ENCODE measurements at places on chromosomes 4 and X.

GRCh38 chr4:56630876-56631666, 50.0 kb downstream of the HOPX start:
- DNase-seq, result no peak

- no peak for DNase-seq
Observed at GRCh38 chr4:1754336-1754735, 33.0 kb downstream of the TACC3 start.

DNA sequence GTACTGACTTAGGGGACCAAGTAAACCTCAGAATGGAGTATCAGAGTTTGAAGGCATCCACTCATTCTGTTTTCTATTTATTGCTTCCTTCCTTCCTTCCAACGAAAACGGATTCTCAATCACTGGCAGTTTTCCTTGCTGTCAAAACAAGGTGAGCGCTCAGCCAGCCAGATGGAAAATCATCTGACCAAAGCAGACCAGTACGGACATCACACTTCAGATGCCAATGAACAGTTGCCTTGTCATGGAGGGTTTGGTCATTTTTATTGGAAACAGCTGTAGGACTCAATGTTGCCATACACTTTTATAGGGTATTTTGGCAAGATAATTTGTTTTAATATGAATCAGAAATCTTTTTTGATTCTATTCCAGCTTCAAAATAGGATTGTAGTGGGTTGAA, 16.6 kb downstream of the GEMIN8 start:
- no peak for DNase-seq

GRCh38 chr4:66357316-66357715, 687.0 kb upstream of the EPHA5 start:
- DNase-seq, result no peak

GRCh38 chr4:4868040-4868757, 8.7 kb downstream of the MSX1 start:
- no peak for DNase-seq

GRCh38 chr4:74258963-74259362, 49.3 kb upstream of the EPGN start:
- DNase-seq, result no peak

- DNase-seq, result no peak
Observed at GRCh38 chr4:75065909-75066308, 133.0 kb downstream of the PARM1 start.

- no peak for DNase-seq
Observed at GRCh38 chrX:56233100-56233499, 944 bp downstream of the KLF8 start.

DNA sequence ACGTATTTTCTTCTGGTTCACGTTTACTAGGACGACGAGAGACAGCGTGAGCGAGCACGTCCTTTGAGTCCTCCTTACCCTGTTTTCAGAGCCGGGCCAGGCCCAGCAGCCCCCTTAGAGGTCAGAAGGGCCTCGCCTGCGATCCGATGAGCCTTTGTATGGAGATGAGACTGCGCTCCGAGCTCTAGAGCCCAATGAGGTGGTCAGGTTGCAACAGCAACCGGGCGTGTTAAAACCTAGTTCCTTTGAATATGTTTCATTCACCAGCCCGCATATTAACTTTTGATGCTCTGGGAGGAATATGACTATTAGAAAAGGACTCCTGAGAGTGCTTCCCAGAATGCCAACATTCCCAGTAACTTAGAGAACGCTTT, 55.6 kb upstream of the TADA2B start:
- peak; percentile 54 for DNase-seq

- DNase-seq, result no peak
Observed at GRCh38 chr4:133623847-133624246, 474.8 kb downstream of the PCDH10 start.

GRCh38 chr4:134650461-134650860, 448.9 kb upstream of the PABPC4L start:
- no peak for DNase-seq

DNA sequence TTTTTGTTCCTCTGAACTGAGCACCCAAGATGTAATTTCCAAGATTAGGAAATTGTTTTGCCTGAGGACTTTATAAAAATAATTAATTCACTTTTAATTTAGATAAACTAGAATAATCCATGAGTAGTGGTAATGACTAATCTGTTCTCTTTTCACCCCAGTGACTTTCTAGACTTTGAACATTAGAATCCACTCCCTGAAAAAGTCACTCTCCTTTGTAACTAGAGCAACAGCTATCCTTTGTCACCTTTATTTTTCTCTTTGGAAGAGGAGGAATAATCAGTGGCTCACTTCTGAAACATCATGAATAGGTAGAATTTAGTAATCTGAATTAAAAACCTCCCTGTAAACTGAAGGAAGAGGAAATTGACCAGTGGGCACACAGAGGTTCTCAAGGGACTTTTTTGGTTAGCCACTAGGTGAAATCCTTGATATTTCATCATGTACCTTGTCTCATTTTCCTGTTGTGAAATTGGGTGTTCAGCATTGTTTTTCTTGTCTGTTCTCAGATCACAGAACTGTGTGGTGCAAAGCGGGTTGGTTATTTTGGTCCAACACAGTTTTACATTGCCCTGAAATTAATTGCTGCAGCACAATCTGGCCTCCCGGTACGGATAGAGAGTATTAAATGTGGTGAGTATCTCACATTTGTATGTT, 59.4 kb downstream of the REPS2 start:
- no peak for DNase-seq

DNA sequence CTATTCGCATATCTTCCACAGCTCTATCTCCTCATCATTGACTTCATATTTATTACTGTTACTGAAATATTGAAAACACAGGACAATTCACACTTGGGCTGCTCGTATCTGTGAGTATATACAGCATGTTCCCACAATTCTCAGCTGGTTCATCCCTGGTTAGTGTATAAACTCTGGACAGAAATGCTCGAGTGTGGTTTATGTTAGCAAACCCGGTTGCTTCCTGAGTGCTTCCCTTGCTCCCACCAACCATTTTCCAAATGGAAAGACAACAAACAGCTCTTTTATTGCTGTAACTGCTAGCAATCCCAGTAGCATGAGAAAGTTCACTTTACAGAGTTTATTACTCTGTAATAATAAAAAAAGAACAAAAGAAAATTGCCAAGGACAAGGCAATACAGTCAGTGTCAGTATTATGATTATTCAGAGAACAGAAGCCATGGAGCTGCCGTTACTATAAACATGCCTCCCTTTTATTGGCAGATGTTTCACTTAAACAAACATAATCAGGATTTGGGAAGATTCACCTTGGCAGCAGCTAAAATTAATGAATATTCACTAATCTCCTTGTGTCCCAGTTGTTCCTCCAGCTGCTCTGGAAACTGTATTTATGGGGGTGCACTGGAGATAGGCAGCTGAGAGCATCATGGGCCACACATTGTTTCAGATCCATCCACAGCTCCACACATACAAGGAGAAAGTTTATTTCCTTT, 134.1 kb upstream of the GUCY1A1 start:
- DNase-seq, result no peak

GRCh38 chr4:32206756-32207155, 1486.6 kb downstream of the PCDH7 start:
- no peak for DNase-seq

- no peak for DNase-seq
Observed at GRCh38 chr4:40990236-40990898, 224.0 kb downstream of the APBB2 start.

DNA sequence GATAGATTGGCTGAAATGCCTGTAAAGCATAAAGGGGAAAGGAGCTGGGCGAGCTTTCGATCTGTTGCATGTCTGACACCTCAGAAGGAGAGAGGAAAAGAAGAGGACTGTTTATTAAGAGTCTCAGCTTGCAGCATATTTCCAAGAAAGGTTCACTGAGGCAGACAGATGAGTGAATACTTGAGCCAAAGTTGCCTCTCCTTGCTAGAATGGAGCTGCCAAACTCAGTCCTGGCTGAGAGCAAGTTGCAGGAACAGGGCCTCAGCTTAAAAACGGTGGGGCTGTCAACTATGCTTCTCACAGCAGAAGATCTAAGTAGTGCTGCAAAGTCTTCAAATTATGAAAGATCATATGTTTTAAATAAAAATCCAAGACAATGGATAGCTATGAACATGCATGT, 707.5 kb downstream of the PCDH7 start:
- no peak for DNase-seq

- no peak for DNase-seq
Observed at GRCh38 chrX:20767346-20767745, 500.6 kb upstream of the RPS6KA3 start.

GRCh38 chr4:33073811-33074210, 2353.6 kb downstream of the PCDH7 start:
- no peak for DNase-seq

GRCh38 chr4:10161146-10161545, 44.5 kb upstream of the WDR1 start:
- DNase-seq, result no peak

- DNase-seq, result no peak
Observed at GRCh38 chrX:149510386-149510785, 5.3 kb upstream of the IDS start.

GRCh38 chr4:86019906-86020305, 339.9 kb downstream of the MAPK10 start:
- DNase-seq, result no peak

- DNase-seq, result no peak
Observed at GRCh38 chr4:8051644-8052043, 107.0 kb downstream of the ABLIM2 start.

GRCh38 chr4:20428436-20429160, 176.9 kb downstream of the SLIT2 start:
- DNase-seq, result no peak

DNA sequence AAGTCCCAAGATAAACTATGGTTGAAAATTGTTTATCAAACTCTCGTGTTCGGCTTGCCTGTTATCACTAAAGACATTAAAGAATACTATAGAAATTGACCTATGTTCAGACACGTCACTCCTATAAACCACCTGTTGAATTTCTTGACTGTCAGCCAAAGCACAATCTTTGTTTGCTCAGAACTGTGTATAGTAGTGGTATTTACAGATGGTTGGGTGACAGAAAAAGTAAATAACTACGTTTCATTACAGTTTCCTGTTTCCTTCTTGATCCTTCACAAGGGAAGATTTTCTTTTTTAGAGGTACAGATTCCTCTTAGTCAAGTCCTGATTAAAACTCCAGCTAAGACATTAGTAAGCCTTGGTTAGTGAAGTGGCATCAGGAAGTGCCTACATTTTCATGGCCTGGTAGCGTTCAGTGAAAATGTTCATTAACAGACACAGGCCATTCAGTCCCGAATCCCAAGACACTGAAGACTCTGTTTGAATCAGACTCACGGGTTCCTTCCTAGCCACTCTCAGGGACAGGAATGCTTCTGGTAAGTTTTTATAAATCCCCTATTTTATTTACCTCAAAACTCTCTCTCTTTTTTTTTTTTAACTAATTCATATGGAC, at the start of gene SMIM31:
Gene SMIM31, plus strand, starts transcription at position 259 of the 616 bp plus-strand sequence. CDS start 16,313 bp downstream, outside the sequence.
- DNase-seq, result no peak

- no peak for DNase-seq
Observed at GRCh38 chr4:189200353-189200752, 740.3 kb upstream of the FRG1 start.

DNA sequence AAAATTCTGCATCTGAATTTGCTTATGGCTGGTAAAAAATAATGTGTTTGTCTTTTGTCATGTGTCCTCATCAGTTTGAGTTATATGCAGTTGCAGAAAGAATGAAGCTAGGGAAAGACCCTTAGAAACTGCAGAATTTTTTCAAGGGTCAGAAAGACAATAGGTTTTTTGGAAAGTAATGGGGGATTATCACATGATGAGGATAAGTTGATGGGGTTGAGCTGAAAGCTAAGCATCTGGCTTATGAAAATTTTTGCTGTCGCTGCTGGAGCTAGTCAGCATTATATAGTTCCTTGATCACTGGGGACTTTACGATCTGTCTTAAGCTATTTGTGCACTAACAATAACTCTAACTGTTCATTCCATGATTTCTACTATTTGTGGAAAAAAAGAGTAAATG, 331.7 kb downstream of the PPARGC1A start:
- DNase-seq, result no peak

- DNase-seq, result no peak
Observed at GRCh38 chr4:8052160-8052691, 106.4 kb downstream of the ABLIM2 start.

DNA sequence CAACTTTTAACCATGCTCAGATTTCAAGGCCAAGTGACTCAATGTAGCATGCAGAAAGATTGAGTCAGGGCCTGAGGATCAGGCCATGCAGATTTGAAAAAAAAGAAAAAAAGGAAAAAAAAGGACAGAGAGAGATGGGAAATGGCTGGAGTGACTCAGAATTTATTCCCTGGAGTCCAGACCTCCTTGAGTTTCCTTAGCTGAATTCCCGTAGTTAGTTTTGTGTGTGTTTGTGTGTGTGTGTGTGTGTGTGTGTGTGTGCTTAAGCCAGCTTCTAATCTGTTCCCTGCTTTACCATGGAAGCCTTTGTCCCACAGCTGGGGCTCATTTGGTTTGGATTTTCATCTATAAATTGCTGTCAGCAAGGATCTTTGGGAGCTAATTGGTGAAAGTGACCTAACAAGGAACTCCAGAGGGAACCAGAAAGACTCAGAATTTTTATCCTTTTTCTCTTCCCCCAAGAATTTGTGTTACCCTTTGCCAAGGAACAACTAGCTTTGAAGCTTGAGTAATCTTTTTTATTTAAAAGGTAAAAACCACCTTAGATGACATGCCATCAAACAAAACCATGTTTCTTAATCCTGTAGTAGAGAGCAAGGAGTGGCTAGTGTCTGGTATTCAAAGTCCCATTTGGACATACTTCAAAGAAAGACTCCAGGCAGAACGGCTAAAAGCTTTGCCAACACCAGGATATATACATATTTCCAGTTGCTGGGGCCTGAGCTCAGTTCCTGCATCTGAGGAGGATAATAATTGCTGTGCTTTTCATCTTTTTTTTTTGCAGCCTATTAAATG, 109.0 kb upstream of the DDIT4L start:
- DNase-seq, result no peak

GRCh38 chrX:85215946-85216345, 27.6 kb downstream of the SATL1 start:
- no peak for DNase-seq

DNA sequence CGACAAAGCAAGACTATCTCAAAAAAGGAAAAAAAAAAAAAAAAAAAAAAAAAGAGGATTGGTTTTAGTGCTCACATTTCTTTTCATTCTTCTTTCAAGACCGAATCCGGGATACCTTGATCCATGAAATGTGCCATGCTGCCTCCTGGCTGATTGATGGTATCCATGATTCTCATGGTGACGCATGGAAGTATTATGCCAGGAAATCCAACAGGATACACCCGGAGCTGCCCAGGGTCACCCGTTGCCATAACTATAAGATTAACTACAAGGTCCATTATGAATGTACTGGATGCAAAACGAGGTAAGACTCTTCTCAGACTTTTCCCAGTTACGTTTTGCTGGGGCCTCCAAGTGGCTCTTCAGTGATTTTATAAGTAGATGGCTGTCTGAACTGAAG, 6.1 kb downstream of the CXCR3 start:
- no peak for DNase-seq

GRCh38 chr4:92184566-92184965, 119.2 kb upstream of the GRID2 start:
- DNase-seq, result no peak

DNA sequence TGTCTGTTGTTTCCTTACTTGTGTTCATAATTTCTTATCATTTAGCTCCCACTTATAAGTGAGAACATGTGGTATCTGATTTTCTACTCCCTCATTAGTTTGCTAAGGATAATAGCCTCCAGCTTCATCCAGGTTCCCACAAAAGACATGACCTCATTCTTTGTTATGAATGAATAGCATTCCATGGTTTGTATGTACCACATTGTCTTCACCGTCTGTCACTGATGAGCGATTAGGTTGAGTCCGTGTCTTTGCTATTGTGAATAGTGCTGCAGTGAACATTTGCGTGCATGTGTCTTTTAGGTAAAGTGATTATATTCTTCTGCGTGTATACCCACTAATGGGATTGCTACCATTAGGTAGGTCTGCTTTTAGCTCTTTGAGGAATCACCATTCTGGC, 624.3 kb upstream of the EPHA5 start:
- DNase-seq, result no peak

GRCh38 chr4:100257567-100257966, 67.3 kb upstream of the DDIT4L start:
- no peak for DNase-seq

Data from NCI-H187 (cell line).